Activated CD8-positive, alpha-beta memory T cell treated with anti-CD3 and anti-CD28 coated beads for 1 hour (primary cell): ENCODE measurements at places on chromosomes 4 and X.

GRCh38 chr4:82528868-82529267 lies 32.9 kb downstream of the TMEM150C start:
- DNase-seq, result no peak

- no peak for DNase-seq
Measured at GRCh38 chrX:107700790-107701189, 72.5 kb downstream of the PRPS1 start.

DNA sequence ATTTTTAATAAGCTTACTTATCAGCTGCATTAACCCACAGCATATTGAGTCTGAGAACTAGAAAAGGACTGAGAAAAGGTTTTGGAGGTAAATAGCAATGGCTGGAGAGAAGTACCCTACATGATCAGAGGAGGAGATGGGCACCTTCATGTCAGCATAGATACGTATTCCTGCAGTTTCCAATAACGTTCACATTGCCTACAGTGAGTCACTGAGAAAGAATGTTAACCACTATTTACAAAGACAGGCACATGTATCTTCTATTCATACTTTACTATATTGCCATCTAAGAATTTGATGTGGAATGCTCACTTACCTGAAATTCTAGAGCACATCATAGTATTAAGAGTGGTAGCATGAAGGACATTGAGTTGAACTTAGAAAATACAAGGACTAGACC lies 92.5 kb downstream of the TLL1 start:
- DNase-seq, result no peak

DNA sequence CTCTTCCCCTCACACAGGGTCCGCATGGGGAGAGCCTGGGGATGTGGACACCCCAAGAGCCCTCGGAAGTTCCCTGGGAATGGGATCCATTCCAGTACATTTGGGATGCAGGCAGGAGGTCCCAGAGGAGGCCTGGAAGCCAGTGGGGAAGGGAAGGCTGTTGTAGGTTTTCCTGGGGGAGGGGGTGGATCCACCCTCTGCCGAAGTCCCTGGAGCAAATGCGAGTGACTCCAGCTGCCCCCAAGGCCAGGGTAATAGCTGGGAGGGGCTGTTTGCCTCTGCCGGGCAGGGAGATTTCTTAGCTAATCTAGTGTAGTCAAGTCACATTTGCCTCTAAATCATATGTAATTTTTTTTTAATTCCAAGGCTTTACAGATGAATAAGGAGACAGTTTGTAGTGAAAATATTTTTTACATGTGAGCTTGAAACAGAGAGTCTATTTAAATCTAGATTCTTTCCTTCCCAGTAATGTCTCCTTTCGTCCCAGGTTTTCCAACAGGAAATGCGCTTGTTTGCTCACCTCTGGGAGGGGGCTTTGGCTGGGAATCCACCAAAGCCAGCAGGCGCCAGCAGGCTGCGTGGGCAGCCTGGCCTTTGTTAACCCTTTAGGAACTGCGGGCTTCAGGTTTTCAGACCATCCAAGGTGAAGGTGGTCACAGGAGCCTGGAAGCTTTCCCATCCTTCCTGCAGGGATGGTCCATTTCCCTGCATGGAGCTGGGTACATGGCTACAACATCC lies 26.8 kb downstream of the SH3TC1 start:
- no peak for DNase-seq

- no peak for DNase-seq
Measured at GRCh38 chrX:130378024-130378669, 7.3 kb downstream of the GPR119 start.
